ENCODE measurements at places on chromosomes 7 and 10.

- no peak for DNase-seq
Measured at GRCh38 chr7:12802070-12802469, 114.6 kb downstream of the ARL4A start.

DNA sequence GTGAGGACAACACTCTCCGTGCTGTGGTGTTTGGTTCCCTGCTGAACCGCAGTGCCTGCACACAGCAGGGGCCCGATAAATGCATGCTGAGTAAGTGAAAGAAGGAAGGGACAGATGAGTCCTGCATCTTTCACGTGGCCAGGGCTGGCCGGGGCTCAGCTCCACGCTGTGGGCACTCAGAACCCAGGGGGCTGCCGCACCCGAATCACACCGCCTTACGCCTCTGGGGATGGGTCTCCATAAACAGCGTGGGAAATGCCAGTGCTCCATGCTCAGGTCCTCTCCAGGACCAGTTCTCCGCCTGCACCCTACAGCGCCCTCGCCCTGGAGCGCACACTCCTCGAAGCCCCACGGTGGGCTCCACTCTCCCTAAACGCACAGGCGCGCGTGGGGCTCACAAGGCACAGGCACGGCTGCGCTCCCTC lies 38.1 kb downstream of the RASGEF1A start:
- DNase-seq: no peak

GRCh38 chr7:103810112-103810744 lies 179.2 kb downstream of the RELN start:
- no peak for DNase-seq

DNA sequence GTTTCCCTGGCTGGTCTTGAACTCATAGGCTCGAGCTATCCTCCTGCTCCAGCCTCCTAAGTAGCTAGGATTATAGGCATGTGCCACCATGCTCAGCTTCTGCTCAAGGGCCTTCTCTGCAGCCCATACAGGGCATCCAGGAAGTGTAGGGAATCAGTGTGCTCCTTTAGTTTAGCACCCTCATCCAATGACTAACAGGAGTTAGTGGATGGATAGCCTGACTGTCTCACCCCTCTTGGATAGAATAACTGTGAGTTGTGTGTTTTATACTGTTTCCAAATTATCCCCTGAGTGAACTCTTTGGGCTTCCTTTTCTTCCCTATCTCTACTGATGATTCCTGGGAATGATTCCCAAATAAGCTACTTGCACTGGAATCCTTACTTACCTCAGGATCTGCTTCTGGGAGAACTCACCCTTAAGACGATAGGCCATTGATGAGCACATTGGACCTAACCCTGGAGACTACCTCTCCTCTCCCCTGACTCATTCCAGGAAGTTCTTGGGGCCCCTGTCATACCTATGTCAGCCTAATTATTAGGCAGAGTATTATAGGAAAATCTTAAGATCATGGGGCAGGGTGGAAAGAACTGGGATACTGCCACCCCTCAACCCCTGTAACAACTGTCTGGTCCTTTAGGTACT lies 18.5 kb downstream of the STRIP2 start:
- no peak for DNase-seq

GRCh38 chr10:61391281-61391680 lies 61.9 kb downstream of the TMEM26 start:
- no peak for DNase-seq

- DNase-seq: no peak
Measured at GRCh38 chr7:43291789-43292188, 179.3 kb downstream of the HECW1 start.
